ENCODE measurements at places on chromosomes 3 and 15.

DNA sequence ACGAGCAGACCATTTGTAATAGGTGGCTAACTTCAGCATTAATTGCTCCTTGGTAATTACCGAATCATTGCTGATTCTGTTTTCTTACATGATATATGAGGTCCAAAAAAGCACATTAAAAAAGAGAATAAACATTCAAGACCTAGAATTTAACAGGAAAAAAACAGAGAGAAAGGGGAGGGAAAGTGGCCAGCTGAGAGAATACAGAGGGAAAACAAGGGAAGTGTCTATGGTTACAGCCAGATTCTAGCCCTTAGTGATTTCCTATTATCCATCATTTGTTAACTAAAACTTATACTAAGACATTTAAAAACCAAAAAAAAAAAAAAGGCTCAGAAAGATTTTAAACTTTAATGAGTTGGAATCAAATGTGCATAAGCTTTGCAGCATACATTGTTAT is 168.7 kb downstream of the LRTM1 start:
- DNase-seq, result no peak

GRCh38 chr3:183895296-183895695 is 10.6 kb upstream of the PARL start:
- DNase-seq, result no peak

- DNase-seq, result no peak
Measured at GRCh38 chr3:195253923-195254432, 17.0 kb downstream of the XXYLT1 start.

- no peak for DNase-seq
Measured at GRCh38 chr3:150146991-150147761, 176.5 kb upstream of the PFN2 start.

DNA sequence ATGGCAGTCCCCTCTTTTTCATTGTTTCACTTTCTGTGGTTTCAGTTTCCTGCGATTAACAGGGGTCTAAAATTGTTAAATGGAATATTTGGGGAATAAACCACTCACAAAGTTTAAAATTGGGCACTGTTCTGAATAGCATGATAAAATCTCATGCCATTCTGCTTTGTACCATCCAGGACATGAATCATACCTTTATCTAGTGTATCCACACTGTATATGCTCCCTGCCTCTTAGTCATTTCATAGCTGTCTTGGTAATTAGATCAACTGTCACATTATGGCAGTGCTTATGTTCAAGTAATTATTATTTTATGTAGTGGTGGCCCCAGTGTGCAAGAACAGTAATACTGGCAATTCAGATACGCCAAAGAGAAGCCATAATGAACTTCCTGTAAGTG is 734.5 kb downstream of the ZPLD1 start:
- DNase-seq, result no peak

- DNase-seq, result no peak
Measured at GRCh38 chr15:68816158-68816557, 4.5 kb downstream of the ANP32A start.

DNA sequence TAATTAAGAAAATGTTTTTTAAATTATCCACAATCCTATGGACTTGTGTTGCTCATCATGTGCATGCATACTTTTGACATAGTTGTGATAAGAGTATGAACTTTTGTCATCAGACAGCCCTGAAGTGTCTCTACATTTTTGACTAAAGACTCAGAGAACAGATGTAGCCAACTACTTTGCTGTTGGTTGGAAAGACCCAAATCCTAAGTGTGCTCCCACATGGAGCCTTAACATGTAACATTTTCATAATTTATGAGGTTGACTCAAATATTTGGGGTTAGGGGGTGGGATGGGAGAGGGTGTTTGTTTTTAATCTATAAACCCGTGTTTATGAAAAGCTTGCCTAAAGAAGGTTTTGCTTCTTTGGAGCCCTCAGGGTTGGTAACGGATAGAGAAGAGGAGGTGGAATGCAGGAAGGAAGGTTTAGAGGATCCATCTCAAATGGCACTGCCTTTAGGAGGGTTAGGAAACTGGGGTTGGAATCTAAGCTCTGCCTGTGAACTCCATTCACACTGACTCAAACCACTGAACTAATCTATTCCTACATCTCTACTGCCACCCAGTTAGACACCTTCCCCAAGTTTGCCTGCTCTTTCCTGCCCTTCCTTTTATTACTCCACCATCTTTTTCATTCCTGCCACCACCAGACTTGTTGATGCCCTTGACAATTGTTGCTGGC is 3.7 kb downstream of the BOC start:
- no peak for DNase-seq

DNA sequence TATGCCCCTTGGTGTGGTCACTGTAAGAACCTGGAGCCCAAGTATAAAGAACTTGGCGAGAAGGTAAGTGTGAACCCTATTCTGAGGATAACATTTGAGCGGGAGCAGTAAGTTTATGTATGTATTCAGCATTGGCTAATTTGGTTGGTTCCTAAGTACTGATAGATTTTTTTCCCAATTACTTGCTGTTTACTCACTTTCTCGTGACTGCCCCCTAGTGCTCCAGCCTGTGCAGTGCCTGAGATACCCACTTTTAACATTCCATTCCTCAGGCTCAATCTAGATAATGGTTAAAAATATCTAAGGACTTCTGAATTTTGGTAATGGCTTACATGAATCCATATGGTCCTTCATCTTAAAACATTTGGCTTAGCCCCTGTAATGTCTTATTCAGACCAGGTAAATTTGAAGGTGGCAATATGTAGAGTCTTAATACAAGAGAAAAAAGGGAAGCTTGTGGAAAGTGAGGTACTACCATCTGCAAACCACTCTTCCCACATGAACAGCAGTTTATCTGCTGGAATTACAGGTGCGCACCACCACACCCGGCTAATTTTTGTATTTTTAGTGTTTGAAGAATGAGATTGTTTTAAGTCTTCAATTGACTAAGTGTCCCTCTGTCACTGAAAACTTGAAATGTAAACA is 7.1 kb downstream of the ELL3 start:
- no peak for DNase-seq

- DNase-seq, result no peak
Measured at GRCh38 chr3:11145888-11146287, 8.4 kb upstream of the HRH1 start.

- DNase-seq, result no peak
Measured at GRCh38 chr3:2390926-2391532, 292.4 kb downstream of the CNTN4 start.

DNA sequence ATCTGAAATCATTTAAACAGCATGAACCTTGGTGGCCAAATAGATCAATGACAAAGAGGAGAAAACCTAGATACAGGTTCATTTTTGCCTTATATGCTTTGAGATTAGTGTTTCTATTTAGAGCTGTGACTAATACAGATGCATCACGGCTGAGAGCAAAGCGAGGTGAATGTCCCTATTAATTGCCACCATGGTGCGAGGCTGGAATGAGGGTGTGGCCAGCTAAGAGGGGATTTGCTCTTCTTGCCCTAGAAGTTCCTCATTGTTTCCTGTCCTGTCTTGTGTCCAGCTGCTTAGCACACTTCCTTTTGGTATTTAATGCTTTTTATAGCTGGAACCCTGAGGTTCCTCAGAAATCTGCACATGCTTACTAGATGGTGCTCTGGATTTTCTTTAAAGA is 339.1 kb upstream of the RGMA start:
- DNase-seq, result no peak

GRCh38 chr3:17964108-17964507 is 221.7 kb upstream of the TBC1D5 start:
- no peak for DNase-seq

- no peak for DNase-seq
Measured at GRCh38 chr3:155481089-155481488, 187.6 kb upstream of the STRIT1 start.

GRCh38 chr15:73926219-73927002 is at the start of gene LOXL1:
LOXL1 (plus strand) TSS chr15:73926462; CDS start chr15:73926784, 322 bp downstream.
- no peak for DNase-seq

DNA sequence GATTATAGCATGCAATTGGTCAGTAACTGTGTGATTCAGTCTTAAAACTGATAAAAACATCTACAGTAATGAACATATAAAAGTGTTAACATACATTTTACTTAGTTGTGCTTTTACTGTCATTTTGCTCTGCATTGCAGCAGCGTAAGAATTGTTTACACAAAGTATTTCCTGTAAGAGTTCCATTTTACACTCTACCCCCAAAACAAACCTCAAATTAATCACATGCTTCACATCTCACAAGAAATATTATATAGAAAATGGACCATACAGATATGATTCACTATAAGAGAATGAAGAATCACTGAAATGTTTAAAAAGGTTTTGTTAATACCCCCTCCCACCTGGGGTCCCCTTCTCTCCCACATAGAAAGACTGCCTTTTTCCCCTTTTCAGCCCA is 225.9 kb upstream of the LRRN1 start:
- DNase-seq, result no peak

DNA sequence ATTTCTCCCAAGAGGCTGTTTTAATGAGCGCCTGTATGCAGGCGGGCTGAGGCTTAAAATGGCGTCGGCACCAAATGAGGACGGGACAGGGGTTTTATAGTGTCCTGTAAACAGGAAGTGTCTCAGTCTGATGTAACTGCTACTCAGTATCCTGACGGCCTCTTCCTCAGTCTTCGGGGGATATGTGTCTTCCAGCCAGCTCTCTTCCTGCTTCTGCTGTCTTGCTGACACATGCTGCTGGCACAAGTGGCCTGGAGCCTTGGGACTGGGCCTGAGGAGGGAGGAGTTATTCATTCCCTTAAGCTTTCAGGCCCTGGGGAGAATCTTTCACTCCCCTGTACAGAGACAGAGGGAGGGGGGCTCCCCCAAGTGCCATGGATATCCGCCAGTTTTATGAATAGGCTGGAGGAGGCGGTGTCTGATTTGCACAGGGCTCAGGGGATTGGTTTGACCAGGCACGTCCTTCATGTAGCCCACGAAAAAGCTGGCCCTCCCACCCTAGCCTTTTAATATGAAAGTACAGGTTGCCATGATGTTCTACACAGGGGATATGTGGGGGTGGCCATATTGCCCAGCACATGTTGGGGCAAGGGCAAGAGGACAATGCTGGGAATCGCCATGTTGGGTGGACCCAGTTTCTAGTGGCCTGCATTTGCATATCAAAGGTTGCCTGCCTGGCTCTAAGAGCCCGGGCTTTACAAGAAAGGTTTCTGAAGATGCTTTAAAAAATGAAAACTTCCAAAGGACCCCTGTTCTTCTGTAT is 19.9 kb downstream of the NDUFB4 start:
- DNase-seq, result no peak

DNA sequence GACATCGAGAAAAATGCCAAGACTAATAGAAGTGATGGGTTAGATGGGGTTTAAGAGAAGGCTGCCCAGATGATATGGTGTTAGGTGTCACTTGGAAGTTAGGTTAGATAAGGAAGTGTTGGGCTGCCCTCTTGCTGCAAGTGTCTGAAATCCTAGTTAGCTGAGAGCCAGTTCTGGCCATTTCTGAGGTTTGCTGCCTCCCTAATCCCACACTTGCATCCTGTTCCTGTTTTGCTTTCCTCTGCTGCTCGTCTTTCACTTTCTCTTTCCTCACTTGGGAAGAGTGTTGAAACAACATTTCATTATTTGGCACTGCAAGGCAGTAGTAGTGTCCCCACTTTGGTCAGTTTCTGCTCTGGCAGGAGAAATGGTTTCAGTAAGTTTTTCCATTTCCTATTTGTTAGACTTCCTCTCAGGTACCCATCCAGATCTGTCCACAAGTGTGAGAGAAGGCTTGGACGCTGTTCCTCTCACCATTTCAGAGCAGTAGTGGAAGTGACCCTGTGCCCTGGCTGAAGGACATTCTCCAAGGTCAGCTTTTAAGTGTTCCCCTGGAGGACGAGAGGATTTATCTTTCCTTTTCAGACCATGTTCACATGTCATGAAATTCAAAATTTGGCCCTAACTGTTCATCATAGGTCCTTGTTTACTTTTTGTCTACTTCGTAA is 93.3 kb downstream of the ADAMTSL3 start:
- DNase-seq, result no peak

DNA sequence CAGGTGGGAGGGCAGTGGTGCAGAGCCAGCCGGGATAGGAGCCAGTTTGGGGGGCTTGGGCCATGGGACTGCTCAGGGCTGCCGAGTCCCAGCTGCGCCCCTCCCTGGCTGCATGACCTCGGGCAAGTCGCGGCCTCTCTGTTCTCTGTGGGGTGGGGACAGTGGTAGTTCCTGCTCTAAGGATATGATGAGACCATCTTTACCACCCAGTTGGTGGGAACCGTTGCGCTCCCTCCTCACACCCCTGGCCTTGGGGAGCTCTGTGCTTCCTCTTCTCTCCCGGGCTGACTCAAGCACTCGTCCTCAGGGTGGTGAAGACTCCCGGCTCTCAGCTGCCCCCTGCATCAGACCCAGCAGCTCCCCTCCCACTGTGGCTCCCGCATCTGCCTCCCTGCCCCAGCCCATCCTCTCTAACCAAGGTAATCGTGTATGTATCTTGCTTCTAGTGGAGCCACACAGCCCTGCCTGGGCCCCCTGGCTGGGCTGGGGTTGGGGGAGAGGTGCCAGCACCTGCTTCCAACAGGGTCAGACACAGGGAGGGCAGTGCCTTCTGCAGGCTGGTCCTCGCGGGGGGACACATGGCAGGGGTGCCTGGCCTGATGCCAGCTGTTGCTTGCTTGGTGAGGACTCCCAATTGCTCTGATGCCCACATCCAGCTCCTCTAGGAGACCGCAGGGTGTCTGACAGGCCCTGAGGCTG is 15.1 kb upstream of the STAB1 start:
- DNase-seq, result no peak

- DNase-seq, result no peak
Measured at GRCh38 chr3:40581166-40581565, 56.4 kb downstream of the ZNF621 start.

DNA sequence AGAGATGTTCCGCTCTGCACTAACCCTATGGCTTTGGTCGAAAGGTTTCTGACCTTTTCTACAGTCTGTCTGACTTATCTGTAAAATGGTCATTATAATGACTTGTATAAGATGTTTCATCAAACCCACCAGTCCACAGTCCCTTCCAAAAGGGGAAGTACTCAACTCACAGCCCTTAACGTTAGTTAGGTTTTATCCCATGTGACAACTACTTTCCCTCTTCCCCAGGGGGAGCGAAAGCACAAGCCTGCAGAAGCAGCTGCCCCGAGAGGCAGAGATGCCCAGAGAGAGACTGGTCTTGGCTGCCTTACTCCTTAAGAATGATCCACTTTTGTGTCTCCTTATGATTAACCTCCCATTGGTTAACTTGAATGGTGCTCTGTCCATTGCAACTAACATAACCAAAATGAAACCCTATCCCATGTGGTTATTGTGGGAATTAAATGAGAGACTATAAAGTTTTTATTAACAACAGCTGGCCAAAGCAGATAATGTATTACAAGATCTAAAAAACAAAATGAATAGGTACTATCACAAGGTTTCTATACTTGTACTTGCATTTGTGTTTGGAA is 6.4 kb downstream of the ASTE1 start:
- no peak for DNase-seq

DNA sequence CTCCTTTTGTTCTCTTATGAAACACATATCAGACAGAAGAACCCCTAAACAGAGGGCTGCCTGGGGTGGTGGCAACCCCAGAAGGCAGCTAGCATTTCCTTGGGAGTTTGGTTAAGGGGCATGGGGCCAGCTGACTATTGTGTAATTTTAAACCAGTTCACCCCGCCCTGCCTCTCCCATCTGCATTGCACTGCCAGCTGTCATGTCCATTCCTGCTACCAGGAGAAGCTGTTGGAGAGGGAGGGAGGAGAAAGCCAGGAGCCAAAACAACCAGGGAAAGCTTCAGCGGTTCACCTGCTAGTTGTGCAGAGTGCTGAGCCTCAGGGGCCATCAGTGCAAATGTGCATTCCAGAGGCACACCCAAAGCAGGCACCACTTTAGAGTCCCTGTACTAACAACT is 47.6 kb upstream of the ATP1B3 start:
- DNase-seq, result no peak

All from stimulated activated CD8-positive, alpha-beta memory T cell treated with anti-CD3 and anti-CD28 coated beads, Interleukin-7, amount 100 ng/mL, for 1 hour (primary cell).